T-helper 2 cell (primary cell): ENCODE measurements at places on chromosomes 7 and 10.
A peak's percentile ranks its signal among the peaks of the same experiment; 100 is the strongest.

- peak; percentile 15 for DNase-seq
Measured at GRCh38 chr7:4683884-4684565, 1.9 kb downstream of the FOXK1 start.

GRCh38 chr10:122232769-122233168 is 38.3 kb upstream of the BTBD16 start:
- no peak for DNase-seq

- DNase-seq, result no peak
Measured at GRCh38 chr10:5078547-5079180, 15.6 kb upstream of the AKR1C3 start.

GRCh38 chr7:44703921-44704320 is 44.7 kb upstream of the ZMIZ2 start:
- no peak for DNase-seq

DNA sequence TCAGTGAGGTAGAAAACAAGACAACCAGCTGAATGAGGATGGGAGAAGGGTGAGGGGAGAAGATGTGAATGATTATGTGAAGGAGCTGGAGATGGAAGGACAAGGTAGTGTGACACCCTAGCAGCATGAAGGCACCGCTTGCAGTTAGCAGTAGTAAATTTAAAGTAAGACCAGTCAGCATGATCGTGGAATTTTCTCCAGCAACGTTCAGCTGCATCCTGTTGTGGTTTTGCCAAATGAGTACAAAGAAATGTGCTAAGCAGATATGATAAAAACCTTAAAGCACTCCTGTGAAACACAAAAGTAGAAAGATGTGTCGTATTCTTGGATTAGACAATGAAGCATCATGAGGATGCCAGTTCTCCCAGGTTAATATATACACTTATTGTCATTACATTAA is 34.1 kb upstream of the IFRD1 start:
- no peak for DNase-seq

DNA sequence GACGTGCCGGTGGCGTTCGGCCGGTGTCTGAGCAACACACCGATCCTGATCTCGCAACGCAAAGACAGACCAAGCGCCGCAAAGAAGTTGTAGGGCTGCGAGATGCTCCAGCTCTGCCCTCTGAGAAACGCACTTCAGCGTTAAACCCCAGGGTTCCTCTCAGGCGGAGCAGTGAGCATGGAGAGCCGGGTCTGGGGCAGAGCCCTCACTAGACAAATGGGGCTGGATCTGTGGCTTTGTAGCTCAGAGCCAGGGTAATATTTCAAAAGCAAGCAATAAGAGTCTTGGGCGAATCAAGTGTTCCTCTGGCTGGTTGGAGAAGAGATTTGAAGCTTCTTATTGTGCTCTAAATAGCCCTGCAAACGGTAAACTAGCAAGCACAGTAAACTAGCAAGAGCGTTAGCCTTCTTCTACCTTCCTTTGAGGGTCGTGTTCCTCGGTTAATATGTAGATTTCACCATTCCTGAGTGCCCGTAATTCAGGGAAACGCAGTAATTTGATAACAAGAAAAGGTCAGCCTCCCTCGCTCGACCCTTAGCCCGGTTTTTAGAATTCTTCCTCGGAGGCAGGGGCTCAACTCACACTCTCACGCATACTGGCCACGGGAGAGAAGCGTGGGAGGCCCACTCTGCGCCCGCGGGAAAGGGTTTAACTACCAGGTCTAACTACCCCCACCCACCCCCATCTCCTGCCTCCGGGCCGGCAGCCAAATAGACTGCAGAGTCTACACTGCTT is 6.7 kb downstream of the SKAP2 start:
- no peak for DNase-seq
